ENCODE measurements at places on chromosomes 16 and 17. TPM values are rescaled to one million over a fixed set of nuclear protein-coding genes. Genes with fewer than 3 reads are reported as not detected.

The TMIGD1 gene
- not detected for total RNA-seq

The SPNS3 gene
- 0.10 TPM for total RNA-seq

The KRTAP9-2 gene
- not detected for total RNA-seq

The TNFSF13 gene
- 2.3 TPM for total RNA-seq

The SLC16A13 gene
- 13.1 TPM for total RNA-seq

The C16orf89 gene
- total RNA-seq: not detected

The TEN1 gene
- total RNA-seq: 41.3 TPM

The KRT27 gene
- not detected for total RNA-seq

The STX1B gene
- 3.7 TPM for total RNA-seq

The CYGB gene
- 6.0 TPM for total RNA-seq

The SNAI3 gene
- not detected for total RNA-seq

DNA sequence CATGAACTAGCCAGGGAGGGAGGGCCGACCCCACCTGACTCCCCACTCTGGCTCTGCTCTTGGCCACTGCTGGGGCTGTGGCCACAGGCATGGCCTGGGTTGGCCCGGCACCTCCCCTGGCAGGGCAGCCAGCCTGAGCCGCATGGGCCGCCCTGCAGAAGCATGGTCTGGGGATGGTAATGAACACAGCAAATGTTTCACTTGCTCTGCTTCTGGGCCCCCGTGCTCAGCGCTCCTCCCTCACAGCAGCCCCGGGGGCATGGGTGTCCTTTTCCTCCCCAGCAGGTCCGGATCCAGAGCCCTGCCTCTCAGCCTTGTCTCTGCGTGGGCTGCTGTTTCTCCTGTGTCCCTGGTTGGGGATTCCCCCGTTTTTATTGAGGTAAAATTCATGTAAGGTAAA is 30.9 kb upstream of the KCNJ12 start:
- H3K27ac ChIP-seq: no peak overlapping the region
- no peak overlapping the region for H3K4me3 ChIP-seq
- H3K4me1 ChIP-seq: no peaks in the 10 kb centered on the region
- DNase-seq: no peak
- H3K27me3 ChIP-seq: no peaks in the 10 kb centered on the region

DNA sequence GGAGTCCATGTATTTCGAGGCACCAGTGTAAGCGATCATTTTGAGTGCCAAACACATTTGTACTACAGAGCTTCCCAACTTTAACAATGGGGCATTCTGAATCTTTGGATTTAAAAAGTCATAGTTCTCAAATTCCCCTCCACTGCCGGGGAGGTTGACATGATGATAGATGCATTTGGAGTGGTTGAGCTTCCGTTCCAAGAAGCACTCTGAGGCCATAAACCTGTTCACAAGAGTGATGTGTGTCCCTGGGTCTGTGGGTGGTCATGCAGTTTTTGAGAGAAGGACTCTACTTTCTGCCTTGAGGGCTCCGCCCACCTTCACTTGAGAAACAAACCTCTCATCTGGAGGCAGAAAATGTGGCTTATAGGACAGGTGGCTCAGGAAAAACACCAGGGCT is 43.7 kb downstream of the IRX5 start:
- H3K4me1 ChIP-seq: no peaks in the 10 kb centered on the region
- no peaks in the 10 kb centered on the region for H3K36me3 ChIP-seq

DNA sequence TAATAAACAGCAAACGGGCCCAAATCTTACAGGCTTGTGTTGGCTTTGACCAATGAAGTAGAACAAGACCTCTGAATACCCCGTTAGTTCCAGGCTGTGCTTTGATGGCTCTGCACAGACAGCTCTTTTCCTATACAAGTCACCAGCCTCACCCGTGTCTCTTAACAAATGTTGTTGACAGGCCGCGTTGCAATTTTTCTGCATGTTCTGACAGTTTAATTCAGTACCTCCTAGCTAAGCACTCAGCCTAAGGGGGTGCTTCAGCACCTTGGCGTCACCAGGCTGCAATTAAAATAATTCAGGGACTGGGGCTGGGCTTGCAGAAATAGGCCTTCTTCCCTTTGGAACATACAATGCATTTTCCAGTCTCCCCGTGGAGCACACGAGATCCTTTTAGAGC is 500.1 kb downstream of the MAF start:
- no peaks in the 10 kb centered on the region for H3K27me3 ChIP-seq
- H3K36me3 ChIP-seq: no peaks in the 10 kb centered on the region
- DNase-seq: no peak
- H3K27ac ChIP-seq: no peak overlapping the region
- H3K4me3 ChIP-seq: no peak overlapping the region

- H3K27ac ChIP-seq: no peak overlapping the region
- H3K27me3 ChIP-seq: no peaks in the 10 kb centered on the region
- DNase-seq: no peak
- peaks cover 46% of the 10 kb centered on the region for H3K4me1 ChIP-seq
These were observed 22.5 kb downstream of the GSE1 start for GRCh38 chr16:85635545-85636140.

GRCh38 chr17:73787076-73788059 is 143.1 kb upstream of the SDK2 start:
- peaks cover 46% of the 10 kb centered on the region for H3K27me3 ChIP-seq
- no peaks in the 10 kb centered on the region for H3K36me3 ChIP-seq
- no peak overlapping the region for H3K27ac ChIP-seq

GRCh38 chr16:15715221-15715620 is 65.2 kb downstream of the NDE1 start:
- H3K36me3 ChIP-seq: no peaks in the 10 kb centered on the region
- no peak overlapping the region for H3K4me3 ChIP-seq
- H3K4me1 ChIP-seq: no peaks in the 10 kb centered on the region
- no peak overlapping the region for H3K27ac ChIP-seq

GRCh38 chr17:76824093-76824492 is 44.1 kb upstream of the MGAT5B start:
- no peaks in the 10 kb centered on the region for H3K36me3 ChIP-seq
- no peak overlapping the region for H3K4me3 ChIP-seq
- H3K4me1 ChIP-seq: no peaks in the 10 kb centered on the region

GRCh38 chr17:1275962-1276736 is 3.3 kb upstream of the TRARG1 start:
- H3K27ac ChIP-seq: no peak overlapping the region
- no peaks in the 10 kb centered on the region for H3K4me1 ChIP-seq
- peak overlapping the region; percentile 31 for H3K4me3 ChIP-seq

DNA sequence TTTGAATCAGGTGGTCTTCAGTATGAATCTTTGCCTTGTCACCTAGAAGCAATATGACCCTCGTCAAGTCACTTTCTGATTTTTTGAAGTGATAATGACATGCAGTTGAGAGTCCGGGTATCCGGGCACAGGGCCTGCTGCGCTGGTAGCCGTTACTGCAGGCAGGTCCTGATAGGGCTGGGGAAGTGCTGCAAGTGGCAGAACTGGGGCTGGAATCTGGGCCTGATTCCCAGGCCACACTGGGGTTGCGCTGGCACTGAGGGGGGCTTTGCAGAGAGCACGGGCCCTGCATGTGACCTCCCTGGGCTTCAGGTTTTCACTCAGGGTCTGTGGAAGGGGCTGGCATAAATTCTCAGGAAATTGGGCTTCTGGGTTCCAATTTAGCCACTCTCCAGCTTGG is 3.0 kb downstream of the PPP4C start:
- H3K4me1 ChIP-seq: peaks cover 13% of the 10 kb centered on the region
- no peak overlapping the region for H3K27ac ChIP-seq
- DNase-seq: no peak
- no peaks in the 10 kb centered on the region for H3K27me3 ChIP-seq
- H3K36me3 ChIP-seq: peaks cover 5% of the 10 kb centered on the region
- no peak overlapping the region for H3K4me3 ChIP-seq

DNA sequence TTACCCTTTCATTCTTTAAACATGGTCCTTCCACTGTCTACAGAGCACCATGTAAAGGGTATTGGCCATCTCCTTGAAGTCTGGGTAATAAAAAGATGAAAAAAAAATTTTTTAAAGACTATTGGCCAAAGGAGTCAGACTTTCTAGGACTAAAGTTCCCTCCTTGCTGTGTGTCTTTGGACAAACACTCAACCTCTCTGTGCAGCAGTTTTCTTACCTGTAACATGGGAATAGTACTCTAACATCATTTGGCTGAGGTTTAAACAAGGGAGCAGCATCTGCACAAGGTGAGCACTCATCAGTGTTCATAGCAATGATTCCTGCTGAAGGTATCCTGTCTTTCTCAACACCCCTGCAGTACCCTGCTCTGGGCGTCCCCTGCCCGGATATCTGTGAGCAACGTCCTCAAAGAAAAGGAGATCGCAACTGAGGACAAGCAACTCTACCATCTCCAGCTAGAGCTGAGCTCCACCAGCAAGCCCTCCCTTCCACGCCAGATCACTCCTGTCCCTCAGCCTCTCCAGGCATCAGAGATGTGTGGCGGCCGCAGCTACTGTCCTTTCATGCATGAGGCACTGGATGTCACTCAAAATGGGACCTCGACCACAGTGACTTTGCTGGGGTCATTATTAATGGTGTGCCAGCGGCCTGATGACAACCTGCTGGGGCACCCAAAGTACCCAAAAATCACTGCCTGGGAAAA is 29.5 kb upstream of the RPH3AL start:
- H3K27me3 ChIP-seq: no peaks in the 10 kb centered on the region
- H3K4me3 ChIP-seq: no peak overlapping the region
- H3K4me1 ChIP-seq: no peaks in the 10 kb centered on the region
- H3K36me3 ChIP-seq: no peaks in the 10 kb centered on the region
- DNase-seq: no peak

GRCh38 chr16:55091213-55091870 is 160.7 kb downstream of the IRX5 start:
- no peaks in the 10 kb centered on the region for H3K27me3 ChIP-seq
- no peaks in the 10 kb centered on the region for H3K4me1 ChIP-seq
- no peak overlapping the region for H3K27ac ChIP-seq
- no peaks in the 10 kb centered on the region for H3K36me3 ChIP-seq

- H3K27me3 ChIP-seq: no peaks in the 10 kb centered on the region
- no peak overlapping the region for H3K4me3 ChIP-seq
- no peaks in the 10 kb centered on the region for H3K4me1 ChIP-seq
- no peak overlapping the region for H3K27ac ChIP-seq
- DNase-seq: no peak
These were observed 23.1 kb downstream of the SSH2 start for GRCh38 chr17:29906969-29907368.

GRCh38 chr16:89217388-89218191 is at the start of gene ZNF778:
Gene ZNF778, plus strand, starts transcription at chr16:89217703. Its CDS starts 3,425 bp downstream, at chr16:89221128.
- H3K27ac ChIP-seq: peak within 1 kb of the TSS; percentile 82
- peaks cover 12% of the 10 kb centered on the region for H3K36me3 ChIP-seq
- H3K4me3 ChIP-seq: peak within 1 kb of the TSS; percentile 85
- no peaks in the 10 kb centered on the region for H3K27me3 ChIP-seq

DNA sequence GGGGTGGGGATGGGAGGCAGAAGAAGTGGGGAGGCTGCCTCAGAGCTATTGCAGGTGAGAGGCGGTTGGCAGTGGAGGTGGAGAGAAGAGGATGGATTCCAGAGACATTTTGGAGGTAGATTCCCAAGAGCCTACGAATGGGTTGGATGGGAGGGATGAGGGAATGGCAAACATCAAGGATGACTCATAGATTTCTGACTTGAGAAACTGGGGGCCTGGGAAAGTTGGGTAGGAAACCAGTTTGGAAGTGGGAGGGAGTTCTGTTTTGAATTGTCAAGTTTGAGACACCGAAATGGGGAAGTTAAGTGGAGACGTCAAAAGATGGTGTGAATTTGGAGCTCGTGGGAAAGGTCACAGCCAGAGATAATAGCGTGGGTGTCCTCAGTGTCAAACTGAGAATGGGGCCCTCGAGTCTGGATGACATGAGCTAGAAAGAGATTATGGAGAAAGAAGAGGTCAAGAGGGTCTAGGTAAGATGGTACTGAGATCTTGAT is 6.2 kb upstream of the CYLD start:
- no peaks in the 10 kb centered on the region for H3K27me3 ChIP-seq
- H3K27ac ChIP-seq: no peak overlapping the region
- no peaks in the 10 kb centered on the region for H3K36me3 ChIP-seq
- no peak for DNase-seq
- H3K4me3 ChIP-seq: no peak overlapping the region

GRCh38 chr16:78375055-78375679 is 275.7 kb downstream of the WWOX start:
- no peak overlapping the region for H3K4me3 ChIP-seq
- no peak overlapping the region for H3K27ac ChIP-seq
- H3K36me3 ChIP-seq: no peaks in the 10 kb centered on the region
- H3K4me1 ChIP-seq: no peaks in the 10 kb centered on the region

- no peak for DNase-seq
- H3K36me3 ChIP-seq: peaks cover 15% of the 10 kb centered on the region
- H3K4me1 ChIP-seq: no peaks in the 10 kb centered on the region
- no peak overlapping the region for H3K4me3 ChIP-seq
- H3K27ac ChIP-seq: no peak overlapping the region
- no peaks in the 10 kb centered on the region for H3K27me3 ChIP-seq
These were observed 19.6 kb upstream of the QRICH2 start for GRCh38 chr17:76327696-76328095.

GRCh38 chr17:51722994-51723393 is 435.5 kb downstream of the CA10 start:
- H3K4me1 ChIP-seq: no peaks in the 10 kb centered on the region
- H3K27me3 ChIP-seq: no peaks in the 10 kb centered on the region
- DNase-seq: no peak

DNA sequence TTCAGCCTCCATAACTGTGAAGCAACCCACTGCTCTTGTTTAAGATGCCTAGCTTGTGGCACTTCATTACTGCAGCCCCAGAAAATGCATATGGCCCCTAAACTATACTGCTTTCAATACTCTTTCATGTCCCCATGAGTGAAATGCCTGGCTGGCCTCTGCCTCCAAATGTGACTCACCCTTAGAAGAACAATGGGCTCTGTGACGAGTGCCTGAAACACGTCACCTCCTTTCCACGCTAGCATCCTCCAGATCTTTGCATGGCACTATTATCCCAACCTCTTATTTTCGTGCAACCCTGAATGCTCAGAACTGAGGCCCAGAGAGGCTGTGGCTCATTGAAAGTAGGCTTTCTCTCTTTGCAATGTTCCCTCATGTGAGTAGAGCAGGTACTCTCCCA is 233.1 kb downstream of the CBLN1 start:
- H3K36me3 ChIP-seq: no peaks in the 10 kb centered on the region
- no peak overlapping the region for H3K4me3 ChIP-seq
- no peak overlapping the region for H3K27ac ChIP-seq
- no peaks in the 10 kb centered on the region for H3K4me1 ChIP-seq
- H3K27me3 ChIP-seq: no peaks in the 10 kb centered on the region

GRCh38 chr16:17466876-17467275 is 3.9 kb downstream of the XYLT1 start:
- no peak for DNase-seq
- H3K27ac ChIP-seq: no peak overlapping the region
- H3K36me3 ChIP-seq: no peaks in the 10 kb centered on the region

GRCh38 chr16:17258848-17259713 is 211.7 kb downstream of the XYLT1 start:
- no peaks in the 10 kb centered on the region for H3K4me1 ChIP-seq
- no peaks in the 10 kb centered on the region for H3K27me3 ChIP-seq
- no peak overlapping the region for H3K4me3 ChIP-seq
- H3K36me3 ChIP-seq: no peaks in the 10 kb centered on the region
- no peak overlapping the region for H3K27ac ChIP-seq
- DNase-seq: no peak

GRCh38 chr17:34511265-34511664 is 68.1 kb upstream of the TMEM132E start:
- no peaks in the 10 kb centered on the region for H3K4me1 ChIP-seq
- H3K27ac ChIP-seq: no peak overlapping the region
- H3K27me3 ChIP-seq: peaks cover 22% of the 10 kb centered on the region
- H3K36me3 ChIP-seq: no peaks in the 10 kb centered on the region
- DNase-seq: no peak
- no peak overlapping the region for H3K4me3 ChIP-seq
